Muscle of leg (tissue), 16 donors: ENCODE measurements at places on chromosomes 11 and 22.

GRCh38 chr11:116636341-116636929, 136.4 kb downstream of the BUD13 start:
- DNase-seq, result no peak

DNA sequence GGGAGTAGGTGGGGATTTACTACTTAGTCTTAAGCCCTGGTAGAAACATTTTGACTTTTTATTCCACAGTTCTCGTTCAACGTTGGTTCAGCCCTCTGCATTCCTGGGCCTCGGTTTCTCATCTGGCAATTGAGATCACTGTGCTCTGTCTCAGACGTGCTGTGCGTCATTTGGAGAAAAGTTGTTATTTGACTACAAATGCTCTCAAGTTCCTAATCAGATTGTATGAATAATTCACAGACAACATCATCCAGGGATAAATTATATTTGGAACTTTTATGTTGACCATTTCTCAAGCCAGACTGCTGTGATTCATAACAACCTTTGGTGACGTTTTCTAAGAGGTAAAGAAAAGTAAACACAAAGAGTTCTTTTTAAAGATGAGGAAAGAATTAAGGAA, 69.2 kb downstream of the BLID start:
- no peak for DNase-seq

- DNase-seq, result no peak
These were observed 52.3 kb upstream of the SCUBE2 start for GRCh38 chr11:9143721-9144120.

DNA sequence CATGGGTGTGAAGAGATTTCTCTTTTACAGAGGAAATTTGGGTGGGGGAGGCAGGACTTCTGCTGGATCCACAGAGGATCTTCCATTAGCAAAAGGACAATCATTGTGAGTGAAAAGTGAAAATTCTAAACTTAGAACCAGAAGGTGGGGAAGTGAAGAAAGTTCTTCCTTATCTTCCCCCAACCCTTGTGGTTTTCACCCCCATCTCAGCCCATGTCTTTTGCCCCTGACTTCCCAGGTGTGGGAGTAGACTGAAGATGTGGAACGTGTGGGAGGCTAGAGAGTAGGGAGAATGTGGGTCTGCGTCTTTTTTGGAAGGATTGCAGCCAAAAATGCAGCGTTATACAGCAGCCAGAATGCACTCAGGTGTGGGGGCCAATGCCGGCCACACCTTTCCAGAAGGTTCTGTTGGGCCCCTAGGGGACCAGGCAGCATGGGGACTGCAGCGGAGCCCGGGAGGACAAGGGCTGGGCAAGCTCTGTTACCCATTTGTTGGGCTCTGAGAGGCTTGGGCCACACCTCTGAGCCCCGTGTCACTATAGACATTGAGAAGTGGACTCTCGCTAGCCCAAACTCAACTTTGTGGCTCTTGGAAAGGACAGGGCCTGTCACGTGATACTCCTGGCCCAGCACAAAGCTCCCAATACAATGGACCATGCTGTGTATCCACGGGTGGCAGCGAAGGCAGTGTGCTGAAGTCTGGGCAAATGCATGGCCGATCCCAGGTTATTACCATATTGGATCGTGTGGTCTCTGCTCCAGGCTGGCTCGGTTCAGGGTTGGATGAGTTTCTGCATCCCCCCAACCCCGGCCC, 32.8 kb upstream of the LINC01488 start:
- DNase-seq, result no peak

DNA sequence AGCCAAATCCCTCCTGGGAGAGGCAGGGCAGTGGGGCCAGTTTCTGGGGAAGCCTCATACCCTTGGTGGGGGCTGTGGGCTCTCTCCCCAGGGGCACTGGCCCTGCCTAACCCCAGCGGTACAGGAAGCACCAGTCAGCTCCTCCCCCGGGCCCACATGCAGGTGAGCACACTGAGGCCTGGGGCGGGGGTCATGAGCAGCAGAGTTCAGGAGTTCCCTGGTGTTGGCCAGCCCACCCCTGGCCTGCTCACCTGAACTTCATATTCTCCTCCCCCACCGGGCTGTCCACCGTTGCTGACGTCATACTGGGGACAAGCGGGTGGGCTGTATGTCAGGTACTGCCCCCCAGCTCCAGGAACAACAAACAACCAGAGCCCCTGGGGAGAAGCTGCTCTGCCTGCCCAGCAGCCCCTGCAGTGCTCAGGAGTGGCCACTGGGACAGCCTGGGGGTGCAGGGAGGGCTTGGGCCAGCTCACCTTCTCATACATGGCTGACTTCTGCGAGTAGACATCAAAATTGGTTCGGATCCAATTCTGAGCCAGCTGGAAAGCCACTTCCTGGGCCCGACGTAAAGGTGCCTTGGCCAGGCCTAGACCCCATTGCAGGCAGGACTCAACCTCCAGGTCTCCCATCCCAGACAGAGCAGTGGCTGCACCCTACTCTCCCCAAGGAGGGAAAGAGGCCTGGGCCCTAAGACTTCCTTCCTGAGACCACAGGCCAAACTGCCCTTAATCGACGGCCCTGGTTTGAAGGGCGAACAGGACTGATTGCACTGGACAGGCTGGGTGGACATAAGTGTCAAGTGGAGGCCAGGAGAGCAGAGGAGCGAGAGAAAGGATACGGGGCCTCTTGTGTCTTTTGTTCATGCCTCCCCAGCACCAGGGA, 20.8 kb downstream of the TREH start:
- peak; percentile 46 for DNase-seq

DNA sequence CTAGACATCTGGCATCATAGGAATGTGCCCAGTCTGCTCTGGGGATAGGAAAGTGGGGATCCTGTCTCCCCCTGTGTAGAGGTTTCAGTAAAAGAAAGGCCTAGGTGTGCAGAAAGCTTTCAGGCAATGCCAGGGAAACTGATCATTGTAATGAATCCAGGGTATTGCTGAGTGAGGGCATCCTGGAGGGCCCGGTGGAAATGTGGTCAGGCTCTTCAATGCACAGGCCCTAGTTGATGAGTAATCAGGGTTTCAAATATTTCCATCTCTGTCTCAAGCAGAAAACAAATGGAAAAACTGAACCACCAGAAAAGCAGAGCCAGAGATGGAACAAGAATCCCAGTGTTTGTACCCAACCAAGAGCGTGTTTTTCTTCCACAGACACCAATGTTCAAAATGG, 2.0 kb downstream of the CD3E start:
- DNase-seq, result no peak

DNA sequence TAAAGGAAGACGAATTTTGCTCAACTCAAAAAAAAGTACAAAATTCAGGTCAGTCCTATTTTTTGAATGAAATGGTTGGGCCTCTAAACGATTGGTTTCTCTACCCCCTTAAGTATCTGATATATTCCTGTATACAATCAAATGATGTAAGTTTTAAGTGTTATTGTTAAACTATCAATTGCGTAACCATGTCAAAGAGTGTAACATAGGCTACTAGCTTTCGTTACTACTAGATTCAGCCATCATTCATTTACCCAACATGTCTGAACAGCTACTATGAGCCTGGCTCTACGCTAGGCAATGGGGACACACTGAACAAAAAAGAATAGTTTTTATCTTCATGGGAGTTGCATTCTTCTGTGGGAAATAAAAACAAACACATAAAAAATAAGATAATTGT, 3.3 kb downstream of the RAB6A start:
- DNase-seq, result no peak

- DNase-seq, result no peak
These were observed 6.7 kb downstream of the CENPM start for GRCh38 chr22:41939981-41940831.

DNA sequence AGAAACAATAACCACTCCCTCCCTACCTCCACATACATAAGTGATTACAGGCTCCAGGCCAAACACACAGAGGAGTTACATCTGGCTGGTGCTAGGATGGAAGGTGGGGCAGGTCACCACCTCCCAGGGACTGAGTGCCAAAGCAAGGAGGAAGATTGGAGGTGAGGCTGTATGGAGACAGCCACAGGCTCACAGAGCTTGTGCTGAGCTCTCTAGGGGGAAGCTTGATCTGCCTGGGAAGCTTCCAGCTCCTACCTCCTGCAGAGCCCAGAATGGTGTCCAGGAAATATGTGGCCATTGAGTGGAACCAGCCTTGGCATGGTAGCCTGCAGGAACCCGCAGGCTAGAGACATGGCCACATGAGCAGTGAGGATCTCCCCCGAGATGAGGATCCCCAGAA, 3.6 kb upstream of the MED15 start:
- DNase-seq, result no peak

DNA sequence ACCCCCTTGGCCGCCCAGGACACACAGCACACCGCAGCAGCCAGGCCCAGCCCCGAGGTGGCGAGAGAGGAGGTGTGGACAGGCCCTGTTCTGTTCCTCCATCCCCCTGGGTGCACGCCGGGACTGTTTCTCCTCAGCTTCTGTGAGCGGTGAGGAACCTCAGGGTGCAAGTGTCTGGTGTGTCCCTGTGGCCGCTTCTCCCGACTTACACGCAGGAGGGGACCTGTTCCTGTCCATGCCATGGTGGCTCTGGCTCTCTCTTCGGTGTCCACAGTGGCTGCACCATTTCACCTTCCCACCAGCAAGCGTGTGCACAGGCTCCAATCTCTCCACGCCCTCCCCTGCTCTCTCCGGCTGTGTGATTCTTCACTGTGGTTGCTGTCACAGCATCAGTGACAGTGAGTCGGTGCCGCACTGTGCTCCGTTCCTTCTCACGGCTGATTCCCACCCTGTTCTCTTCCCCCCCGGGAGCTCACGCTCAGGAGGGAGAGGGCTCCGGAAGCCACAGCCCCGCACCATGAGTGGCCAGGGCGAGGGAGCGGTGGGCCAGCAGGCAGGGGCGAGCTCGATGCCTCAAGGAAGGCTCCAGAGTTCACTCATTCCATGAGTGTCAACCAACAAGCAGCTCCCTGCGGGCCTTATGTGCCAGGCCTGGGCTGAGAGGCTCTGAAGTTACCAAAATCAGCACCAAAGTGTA, 18.6 kb upstream of the WNT7B start:
- DNase-seq, result no peak

DNA sequence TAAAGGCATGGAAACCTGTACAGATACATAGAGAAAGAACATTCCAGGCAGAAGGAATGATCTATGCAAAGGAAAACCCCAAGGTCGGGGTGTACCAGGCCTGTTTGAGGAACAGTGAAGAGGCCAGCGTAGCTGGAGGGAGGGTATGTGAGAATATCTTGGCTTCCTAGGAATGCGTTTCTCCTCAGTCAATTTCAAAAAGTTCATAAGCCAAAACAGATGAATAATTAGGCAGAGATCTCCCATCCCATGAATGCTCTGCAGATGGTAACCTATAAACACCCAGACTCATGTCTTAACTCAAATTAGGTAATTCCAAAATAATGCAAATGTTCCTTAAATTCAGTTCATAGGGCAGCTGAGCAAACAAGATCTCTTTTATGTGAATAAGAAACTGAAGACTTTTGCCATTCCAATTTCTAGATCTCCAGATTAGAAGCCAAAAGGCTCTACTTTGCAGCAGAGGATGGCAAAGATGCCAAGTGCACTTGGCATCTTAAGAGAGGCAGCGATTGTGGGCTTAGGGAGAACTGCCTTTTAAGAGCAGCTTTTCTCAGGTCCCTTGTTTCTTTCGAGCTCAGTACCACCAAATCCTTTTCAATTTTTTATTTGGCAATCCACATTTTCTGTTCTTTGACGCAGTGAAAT, 13.2 kb downstream of the FAM118B start:
- no peak for DNase-seq

DNA sequence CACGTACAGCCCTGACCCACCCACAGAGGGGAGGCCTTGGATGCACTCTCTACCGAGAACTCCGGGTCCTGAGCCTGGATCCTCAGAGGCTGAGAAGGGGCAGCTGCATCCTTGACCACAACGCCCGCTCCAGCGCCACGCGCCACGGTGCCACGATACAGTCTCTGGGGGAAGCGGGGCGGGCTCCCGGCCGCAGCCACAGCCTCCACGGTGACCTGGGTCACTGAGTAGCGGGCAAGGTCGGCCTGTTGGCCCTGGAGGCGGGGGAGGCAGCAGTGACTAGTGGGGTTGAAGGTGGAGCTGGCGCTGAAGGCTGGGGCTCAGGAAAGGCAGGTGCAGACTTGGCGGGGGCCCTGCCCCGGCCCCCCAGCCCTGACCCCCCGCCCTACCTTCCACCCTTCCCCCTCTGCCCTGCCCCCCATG, 3.9 kb upstream of the IRF7 start:
- DNase-seq, result no peak

- DNase-seq, result no peak
These were observed 6.3 kb upstream of the SPDYC start for GRCh38 chr11:65163684-65164083.

GRCh38 chr11:37963440-37963839, 1365.4 kb upstream of the RAG2 start:
- DNase-seq, result no peak

- no peak for DNase-seq
These were observed 14.3 kb upstream of the C11orf96 start for GRCh38 chr11:43927925-43928707.

DNA sequence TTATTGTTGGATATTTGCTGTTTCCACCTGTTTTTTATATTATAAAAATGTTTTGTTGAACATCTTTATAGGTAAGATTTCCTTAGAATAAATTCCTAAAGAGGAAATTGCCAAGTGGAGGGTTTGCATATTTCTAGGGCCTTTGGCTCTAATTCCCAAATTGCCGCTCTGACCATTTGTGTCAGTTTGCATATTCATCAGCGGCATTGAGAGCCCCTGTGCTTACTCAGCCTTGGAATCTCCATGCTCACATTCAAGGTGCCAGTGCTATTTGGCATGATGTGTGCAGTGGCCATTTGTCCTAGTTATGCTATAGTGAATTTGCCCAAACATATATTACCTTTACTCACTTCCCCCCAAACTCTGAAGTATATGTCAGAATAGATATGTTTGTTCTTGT, 25.5 kb downstream of the KREMEN1 start:
- DNase-seq, result no peak

GRCh38 chr22:24812950-24813775, 7.2 kb downstream of the SGSM1 start:
- DNase-seq, result no peak

DNA sequence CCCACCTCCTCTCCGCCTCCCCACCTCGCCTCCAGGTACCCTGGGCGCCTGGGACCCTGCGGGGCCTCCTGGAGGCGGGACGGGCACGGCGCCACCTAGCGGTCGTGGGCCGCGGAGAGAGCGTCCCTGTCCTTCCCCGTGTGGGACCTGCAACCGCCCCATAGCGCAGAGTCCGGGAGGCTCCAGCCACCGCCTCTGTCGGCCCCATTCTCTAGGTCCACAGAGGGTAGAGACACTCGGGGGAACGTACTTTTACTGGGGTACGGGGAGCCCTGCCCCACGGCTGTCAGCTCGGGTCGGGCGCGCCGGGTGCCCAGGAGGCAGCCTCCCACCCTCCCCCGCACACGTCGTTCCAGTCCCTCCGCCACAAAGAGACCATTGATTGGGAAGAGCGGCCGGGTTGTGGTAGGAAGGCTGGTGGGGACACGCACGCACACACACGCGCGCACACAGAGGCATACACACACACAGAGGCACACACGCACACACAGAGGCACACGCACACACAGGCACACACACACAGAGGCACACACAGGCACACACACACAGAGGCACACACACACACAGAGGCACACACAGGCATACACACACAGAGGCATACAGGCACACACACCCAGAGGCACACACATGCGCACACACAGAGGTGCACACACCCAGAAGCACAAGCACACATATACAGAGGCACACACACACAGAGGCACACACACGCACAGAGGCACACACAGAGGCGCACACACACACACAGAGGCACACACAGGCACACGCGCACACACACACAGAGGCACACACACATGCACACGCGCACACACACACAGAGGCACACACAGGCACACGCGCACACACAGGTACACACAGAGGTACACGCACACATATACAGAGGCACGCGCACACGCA, 12.6 kb upstream of the NECTIN1 start:
- no peak for DNase-seq

GRCh38 chr11:103893371-103893770, 143.1 kb upstream of the DDI1 start:
- DNase-seq, result no peak
